ENCODE measurements at places on chromosomes 3 and 15.

DNA sequence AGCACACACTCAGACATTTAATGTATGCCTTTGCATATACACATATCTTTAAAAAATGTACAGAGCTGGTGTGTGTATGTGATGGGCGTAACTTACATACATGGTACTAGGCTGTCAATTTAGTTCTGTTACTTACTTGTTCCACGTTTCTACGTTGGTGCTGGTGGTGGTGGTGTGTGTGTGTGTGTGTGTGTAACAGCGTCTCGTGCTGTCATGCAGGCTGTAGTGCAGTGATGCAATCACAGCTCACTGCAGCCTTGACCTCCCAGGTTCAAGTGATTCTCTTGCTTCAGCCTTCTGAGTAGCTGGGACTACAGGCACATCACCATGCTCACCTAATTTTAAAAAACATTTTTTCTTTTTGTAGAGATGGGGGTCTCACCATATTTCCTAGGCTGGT, 64.2 kb downstream of the ISG20 start:
- DNase-seq, result no peak

- DNase-seq, result no peak
Observed at GRCh38 chr15:93913310-93913709, 318.1 kb upstream of the MCTP2 start.

DNA sequence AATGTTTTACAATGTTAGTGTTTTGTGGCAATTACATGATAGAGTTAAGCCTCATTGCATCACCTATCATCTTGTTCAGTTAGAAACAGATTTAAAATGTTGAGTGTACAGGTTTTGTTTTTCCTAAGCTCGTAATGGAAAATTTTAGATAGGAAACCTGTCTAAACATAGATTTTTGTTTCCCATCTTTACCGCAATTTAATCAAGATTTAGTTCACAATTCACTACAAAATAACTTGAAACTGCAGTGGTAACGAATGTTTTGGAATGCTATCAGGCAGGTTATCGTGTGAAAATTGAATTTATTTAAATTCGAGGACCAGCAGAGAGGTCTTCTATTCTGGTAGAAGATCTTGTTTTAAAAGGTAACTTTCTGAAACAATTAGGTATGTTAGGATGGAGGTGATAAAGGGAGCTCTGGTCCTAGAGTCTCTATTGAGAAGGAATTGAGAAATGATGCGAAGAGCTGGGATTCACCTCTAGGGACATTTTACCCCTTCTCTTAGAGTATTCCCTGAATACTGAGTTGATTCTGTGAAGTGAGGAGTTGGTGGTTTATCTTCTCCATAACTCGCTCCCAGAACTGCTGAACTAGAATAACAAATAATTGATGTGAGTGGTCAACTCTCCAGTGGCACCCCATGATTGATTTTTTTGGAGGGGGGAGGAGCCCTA, 1.4 kb downstream of the DOCK3 start:
- no peak for DNase-seq

DNA sequence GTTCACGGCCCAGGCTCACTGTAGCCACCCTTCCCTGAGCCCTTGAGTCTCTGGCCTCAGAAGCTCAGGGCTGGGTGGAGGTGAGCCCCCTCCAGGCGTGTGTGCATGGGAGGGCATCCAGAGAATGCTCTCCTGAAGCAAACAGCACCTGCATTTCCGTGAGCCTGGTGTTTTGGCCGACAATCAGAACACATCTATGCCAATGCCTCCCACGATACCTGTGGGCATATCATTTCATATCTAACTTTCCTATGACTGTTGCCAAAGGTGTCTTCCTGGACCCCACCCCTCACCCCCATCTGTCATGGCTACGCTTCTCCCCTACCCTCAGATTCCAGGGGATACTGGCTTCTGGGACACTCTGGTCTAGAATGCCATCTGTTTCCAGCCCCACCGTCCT, 53.3 kb upstream of the RAB6B start:
- DNase-seq, result no peak

- no peak for DNase-seq
Observed at GRCh38 chr15:66027268-66027805, 158.0 kb downstream of the RAB11A start.

DNA sequence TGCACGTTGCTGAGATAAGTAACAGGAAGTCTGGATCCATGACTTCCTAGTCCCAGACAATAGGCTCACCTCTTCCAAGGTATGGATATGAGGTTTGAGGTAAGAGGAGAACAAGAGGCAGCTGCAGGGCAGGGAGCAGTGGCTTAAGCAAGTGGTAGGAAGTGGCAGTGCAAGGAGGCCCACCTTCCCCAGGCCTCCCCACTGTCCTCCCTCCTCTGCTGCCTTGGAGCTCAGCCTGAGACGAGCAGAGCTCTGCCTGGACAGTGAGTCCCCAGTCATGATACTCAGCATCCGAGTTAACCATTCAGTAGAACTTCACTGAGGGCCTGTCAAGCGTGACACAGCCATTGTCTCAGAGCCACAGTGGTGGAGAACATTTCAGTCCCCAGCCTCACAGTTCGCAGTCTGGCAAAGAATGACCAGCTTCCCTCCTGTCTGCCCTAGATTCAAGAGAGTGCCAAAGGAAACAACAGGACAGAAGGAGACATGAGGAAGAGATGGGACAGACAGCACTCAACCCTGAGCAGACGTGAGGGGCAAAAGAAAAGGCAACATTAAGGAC, 41.4 kb upstream of the BOC start:
- no peak for DNase-seq

- peak; percentile 60 for DNase-seq
Observed at GRCh38 chr15:70045045-70045444, 52.7 kb downstream of the TLE3 start.

DNA sequence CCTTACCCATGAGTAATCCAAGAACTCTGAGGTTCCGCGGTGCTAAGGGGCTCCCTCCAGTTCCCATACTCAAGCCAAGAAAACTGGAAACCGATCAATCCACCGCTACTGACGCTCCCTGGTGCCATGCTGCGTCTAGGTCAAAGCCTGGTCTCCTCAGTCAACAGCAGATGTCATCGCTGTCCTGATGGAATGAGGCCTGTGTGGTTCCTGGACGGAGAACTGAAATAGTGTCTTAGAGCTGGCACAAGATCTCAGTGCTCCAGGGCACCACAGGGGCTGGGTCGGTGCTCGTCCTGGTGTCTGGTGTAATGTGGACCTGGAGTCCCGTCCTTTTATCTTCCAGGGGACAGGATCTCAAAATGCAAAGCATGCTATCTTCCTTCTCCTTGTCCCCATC, 373.9 kb upstream of the CFAP20DC start:
- DNase-seq, result no peak

GRCh38 chr3:113659101-113659541, 37.3 kb downstream of the USF3 start:
- no peak for DNase-seq

GRCh38 chr15:83961311-83961710, 274.3 kb upstream of the GOLGA6L4 start:
- DNase-seq, result no peak

DNA sequence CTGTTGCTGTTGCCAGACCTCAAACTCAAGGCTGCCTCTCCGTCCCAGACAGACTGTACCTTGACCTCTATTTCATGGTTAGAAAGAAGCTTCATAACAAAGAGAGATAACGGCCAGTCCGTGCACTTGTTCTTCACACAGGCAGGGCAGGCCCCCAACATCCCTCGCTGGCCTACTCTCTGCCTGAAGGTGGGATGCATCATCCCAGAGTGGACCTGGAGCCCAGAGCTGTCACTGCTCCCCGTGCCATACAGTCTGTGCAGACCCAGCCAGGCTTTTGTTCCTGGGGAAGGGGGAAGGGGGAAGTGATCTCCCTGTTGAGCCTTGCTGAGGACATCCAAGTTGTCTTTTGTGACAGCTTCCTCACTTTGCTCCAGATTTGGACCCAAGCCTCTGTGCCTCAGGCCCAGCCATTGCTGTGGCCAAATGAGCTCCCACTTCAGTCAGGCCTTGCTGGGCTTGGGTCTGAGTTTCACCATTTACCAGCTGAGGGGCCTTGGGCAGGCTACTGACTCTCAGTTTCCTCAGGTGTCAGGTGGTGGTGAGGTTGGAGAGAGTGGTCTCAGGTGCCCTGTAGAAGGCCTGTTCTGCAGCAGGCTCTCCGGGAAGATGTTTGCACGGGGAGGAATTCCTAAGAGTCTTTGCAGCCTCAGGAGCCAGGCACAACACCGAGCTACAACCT, 141.6 kb downstream of the DNAJB8 start:
- DNase-seq, result no peak

- no peak for DNase-seq
Observed at GRCh38 chr15:72189250-72189902, 8.2 kb downstream of the GRAMD2A start.

GRCh38 chr15:49718234-49718633, 97.4 kb downstream of the DTWD1 start:
- DNase-seq, result peak; percentile 83

DNA sequence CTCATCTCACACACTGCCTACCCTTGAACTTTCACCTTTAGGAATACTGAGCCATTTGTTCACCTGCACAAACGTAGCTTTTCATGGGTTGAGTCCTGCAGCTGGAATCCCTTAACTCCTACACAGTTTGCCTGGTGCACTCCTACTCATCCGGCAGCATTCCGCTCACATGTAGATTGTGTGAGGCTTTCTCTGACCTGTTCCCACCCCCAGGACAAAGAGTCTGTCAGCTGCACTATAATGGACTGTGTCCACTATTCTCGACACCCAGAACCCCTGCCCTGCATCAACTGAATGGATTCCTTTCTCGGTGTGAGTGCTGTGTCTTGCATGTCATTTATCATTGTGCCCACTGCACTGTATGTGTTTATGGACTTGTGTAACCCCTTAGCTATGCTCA, 54.9 kb downstream of the EPHB3 start:
- DNase-seq, result no peak

- no peak for DNase-seq
Observed at GRCh38 chr3:22734756-22735155, 468.4 kb upstream of the UBE2E2 start.

GRCh38 chr3:16433701-16434151, 79.8 kb downstream of the RFTN1 start:
- no peak for DNase-seq

DNA sequence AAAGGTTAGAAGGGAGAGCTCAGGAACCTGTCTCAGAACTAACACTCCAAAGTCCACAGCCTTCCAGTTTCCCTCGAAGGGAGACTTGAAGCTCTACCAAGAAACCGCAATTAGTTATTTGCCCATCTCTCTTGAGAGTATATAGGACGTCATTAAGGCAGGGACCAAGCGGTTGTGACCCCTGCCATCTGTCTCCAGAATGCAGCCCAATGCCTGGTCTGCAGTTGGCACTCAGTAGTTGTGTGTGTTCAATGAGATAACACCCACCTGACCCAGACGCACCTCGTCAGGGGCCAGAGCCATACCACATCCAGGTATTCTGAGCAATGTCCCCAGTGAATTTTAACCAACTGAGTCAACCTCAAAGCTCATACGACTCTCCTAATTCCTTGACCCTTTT, 251.0 kb downstream of the VPS13C start:
- DNase-seq, result no peak

GRCh38 chr3:131546441-131546840, 43.7 kb upstream of the MRPL3 start:
- DNase-seq, result no peak

- no peak for DNase-seq
Observed at GRCh38 chr3:16496408-16497222, 16.9 kb downstream of the RFTN1 start.

DNA sequence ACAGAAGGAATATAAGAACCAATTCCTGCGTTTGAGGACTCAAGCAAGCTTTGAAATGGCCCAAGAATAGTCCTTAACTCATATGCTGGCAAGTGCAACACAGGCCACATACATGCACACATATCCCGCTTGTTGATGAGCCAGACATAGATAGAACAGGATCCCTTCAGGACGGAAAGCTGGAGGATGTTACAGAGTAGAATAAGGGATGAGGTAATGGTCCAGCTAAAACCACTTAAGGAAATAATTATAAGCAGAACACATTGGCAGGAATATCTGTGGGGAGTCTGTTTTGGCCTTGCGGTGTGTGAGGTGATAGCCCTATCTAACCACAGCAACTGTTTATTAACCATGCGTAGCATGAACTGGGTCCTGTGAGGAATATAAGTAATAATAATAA, 25.0 kb downstream of the SCG3 start:
- peak; percentile 73 for DNase-seq

GRCh38 chr3:121295452-121295851, 250.3 kb downstream of the POLQ start:
- DNase-seq, result no peak

DNA sequence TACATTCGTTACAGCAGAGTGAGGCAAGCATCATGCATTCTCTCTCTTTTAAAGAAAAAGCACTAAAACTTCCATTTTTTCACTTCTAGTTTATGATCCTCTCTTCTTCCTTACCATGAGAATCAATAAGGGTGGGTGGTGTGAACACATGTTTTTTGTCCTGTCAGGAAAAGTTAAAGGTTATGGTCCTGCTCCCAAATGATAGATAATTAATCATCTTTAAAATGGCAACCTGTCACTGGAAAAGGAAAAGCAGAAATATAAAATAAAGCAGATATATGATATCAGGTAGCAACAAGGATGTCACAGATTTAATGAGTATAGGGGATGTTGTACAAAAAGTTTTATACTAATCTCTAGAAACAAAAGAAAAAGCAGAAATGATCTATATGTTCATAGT, 56.4 kb upstream of the PHLDB2 start:
- DNase-seq, result no peak

- DNase-seq, result peak; percentile 56
Observed at GRCh38 chr15:62066663-62067447, at the start of gene C2CD4A. C2CD4A (plus strand) TSS chr15:62066977; CDS start chr15:62067614, 637 bp downstream.

GRCh38 chr3:177281292-177282118, 84.2 kb upstream of the TBL1XR1 start:
- DNase-seq, result no peak

DNA sequence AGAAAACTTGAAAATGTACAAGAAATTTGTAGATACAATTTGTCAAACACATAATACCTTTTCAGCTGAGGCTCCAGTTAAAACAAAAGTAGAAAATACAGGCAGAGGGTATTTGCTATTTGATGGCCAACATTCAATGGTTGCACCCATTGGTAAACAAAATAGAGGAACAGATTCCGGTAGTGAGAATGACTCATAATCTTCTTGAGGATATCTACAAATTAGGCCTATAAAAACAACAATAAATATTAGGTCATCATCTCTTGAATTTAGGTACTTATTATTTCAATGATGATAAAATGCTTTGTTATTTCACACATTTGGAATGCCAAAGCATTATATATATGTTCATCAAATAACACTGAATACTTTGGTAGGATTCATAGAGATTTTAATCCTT, 53.4 kb downstream of the DENND4A start:
- DNase-seq, result no peak

Measured in GM23248 (cell line).